ENCODE measurements at places on chromosomes 6 and 20.

DNA sequence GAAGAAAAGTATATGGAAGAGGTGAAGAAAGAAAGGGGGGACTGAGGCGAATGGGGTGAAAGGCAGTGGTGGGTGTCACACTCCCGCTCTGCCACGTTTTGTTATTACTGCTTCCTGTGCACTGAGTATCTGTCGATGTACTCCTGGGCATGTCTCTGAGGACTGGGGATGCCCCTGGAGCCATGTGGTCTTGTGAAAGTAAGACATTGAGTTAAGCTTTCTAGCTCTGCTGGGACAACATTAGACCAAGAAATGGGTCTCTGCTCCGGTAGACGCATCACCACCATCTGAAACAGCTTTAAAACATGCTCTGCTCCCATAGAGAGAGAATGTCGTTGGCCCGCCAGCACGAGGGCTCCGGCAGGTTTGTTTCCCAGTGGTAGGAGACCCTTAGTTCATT, 40.0 kb downstream of the IRF4 start:
- DNase-seq, result no peak

DNA sequence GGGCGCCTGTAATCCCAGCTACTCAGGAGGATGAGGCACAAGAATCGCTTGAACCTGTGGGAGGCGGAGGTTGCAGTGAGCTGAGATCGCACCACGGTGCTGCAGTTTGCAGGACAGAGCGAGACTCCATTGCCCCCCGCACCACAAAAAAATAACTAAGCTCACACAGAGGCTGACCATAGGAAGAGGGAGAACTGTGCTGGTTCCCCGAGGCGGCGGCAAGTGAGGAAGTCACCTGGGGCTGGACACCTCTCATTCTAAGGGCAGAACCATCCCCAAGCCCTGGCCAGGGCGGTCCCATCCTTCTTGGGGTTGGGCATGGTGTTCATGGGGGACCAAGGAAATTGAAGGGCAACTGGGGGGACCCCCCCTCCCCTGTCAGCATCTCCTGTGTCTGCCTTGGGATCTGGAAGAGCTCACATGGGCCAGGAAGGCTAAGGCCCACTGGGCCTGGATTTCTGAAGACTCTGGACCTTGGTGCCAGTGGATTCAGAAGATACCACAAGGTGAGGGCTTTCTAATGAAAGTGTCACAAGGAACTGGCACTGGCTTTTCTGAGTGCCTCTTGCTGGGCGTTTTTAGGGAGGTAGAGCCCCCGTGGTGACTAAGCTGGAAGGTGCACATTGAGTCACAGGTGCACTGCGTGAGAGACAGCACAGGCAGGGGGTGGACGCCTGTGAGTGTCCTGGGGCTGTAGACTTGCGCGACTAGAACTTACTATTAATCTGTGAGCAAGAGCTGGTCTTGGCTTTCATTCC, 11.5 kb downstream of the IRF4 start:
- no peak for DNase-seq

DNA sequence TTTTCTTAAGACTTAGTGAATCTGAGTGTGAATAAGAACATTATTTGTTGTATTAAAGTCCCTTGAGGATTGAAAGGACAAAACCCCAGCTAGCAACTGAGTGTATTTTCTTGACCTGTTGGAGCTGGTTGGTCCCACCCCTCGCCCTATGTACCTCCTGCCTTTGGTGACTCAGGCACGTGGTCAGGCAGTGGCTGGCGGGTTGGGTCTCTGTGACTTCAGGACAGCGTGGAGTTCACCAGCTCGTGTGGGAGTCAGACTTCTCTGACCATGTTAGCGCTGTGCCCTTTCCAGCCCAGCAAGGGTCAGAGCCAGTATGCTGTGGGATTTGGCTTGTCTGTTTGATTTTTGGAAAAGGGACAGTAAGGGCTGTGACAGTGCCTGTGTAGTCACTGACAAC, 93.7 kb downstream of the SSR1 start:
- DNase-seq, result no peak

DNA sequence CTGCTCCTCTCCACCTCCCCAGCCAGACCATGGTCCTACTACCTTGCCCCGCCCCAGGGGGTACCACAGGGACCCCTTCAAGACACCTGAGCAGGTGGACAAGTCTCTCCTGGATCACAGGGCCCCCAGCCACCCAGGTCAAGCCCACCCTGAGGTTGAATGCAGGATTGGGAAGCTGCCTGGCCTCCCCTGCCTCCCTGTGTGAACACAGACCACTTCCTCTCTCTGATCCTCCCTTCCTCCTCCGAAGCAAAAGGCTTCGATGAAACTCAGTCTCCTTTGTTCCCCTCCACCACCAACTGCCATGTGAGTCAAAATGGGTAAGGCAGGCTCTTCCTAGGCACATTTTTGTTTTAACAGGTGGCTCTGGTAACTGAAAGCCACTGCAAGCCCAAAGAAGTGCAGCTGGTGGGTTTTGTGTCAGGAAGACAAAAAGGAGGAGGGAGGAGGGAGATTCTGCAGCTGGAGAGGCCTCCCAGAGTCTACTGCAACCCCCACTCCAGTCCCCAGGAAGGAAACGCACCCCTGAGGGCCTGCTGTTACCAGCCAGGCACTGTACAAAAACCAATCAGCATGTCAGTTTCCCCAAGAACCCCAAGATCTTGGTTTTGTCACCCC, 5.4 kb downstream of the ADA start:
- no peak for DNase-seq

GRCh38 chr20:8330319-8330784, 198.3 kb downstream of the PLCB1 start:
- no peak for DNase-seq

- no peak for DNase-seq
Measured at GRCh38 chr6:74752303-74752702, 453.6 kb downstream of the COL12A1 start.

- DNase-seq, result no peak
Measured at GRCh38 chr6:36350681-36351571, 14.2 kb upstream of the BNIP5 start.

- no peak for DNase-seq
Measured at GRCh38 chr6:106145144-106145543, 59.0 kb downstream of the PRDM1 start.

GRCh38 chr6:5042436-5042835, 38.6 kb upstream of the RPP40 start:
- DNase-seq, result no peak

GRCh38 chr20:19473922-19474286, 261.5 kb downstream of the SLC24A3 start:
- no peak for DNase-seq

GRCh38 chr20:3674447-3674846, 7.4 kb downstream of the ADAM33 start:
- no peak for DNase-seq

DNA sequence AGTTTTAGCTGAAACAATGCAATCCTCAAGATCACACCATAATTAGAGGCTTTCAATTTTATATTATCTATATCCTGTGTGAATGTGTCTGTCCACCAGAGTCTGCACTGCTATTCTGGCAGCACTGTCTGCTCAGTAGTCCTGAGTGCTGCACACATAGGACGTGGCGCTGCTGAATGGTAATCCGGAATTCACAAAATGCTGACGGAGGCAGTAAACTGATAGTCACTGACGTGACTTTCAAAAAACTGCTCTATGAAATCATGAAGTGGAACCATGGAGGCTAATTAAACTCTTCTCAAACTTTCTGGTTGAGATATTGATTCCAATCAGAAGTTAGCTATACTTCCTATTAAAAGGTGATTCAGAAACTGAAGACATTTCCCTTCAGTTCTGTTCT, 190.8 kb upstream of the NOX3 start:
- DNase-seq, result no peak

DNA sequence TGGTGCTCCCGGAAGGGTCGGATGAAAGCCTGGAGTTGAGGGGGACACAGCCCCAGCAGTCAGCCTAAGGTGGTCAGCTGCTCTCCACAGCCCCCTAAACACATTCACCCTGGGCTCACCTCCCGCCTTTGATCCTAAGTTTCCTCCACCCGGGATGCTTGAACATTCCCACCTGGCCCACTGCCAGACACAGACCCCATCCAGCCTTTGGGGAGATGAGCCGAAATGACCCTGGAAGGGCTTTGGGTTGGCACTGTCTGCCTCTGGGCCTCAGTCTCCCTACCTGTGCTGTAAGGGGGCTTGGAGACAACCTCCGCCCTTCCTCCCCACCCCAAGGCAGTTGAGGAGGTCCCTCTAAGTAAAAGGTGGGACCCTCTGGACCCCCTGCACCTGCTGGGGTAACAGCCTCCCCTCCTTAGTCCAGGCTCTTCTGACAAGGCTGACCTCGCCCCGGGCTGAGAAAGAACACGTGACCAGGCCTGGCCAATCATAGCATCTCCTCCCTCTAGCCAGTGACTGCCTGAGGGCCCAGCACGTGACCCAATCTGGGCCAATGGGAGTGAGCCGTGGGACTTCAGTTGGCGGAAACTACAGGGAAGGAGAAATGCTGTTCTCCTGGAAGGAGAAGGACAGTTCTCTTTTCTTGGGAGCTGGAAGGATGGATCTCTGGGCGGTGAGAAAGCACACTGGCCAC, 16.9 kb upstream of the UBE2V1 start:
- DNase-seq, result no peak

GRCh38 chr20:59032713-59033059, 551 bp upstream of the ATP5F1E start:
- no peak for DNase-seq

- no peak for DNase-seq
Measured at GRCh38 chr6:111773501-111774345, 99.5 kb downstream of the FYN start.

DNA sequence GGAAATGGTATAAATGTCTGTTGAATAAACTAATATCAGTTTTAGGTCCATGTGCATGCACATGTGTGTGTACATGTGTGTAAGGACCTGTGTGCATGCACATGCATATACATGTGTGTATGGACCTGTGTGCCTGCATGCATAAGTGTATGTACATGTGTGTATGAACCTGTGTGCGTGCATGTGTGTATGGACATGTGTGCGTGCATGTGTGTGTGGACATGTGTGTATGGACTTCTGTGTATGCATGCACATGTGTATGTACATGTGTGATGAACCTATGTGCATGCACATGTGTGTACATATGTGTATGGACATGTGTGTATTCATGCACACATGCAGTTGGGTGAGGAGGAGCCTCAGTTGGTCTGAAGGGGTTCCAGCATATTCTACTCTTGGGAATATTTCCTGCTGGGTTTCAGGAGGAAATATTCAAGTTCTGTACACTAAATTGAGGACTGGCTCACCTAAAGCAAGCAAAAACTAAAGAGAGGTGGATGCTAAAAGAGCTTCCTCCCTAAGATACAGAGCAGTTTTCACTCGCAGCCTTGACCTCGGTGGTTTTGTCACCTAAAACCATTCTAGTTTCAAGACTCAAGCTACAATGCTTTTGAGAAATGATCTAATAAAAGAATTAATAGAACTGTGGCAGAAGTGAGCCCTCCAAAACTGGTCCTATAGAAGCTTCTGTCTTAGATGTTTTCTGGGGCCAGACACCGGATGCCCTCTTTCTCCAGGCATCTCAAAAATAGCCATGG, 742.8 kb downstream of the MAFB start:
- DNase-seq, result no peak

GRCh38 chr6:122995921-122996793, at the start of gene CLVS2:
Gene CLVS2, plus strand, starts transcription at chr6:122996235. Its CDS starts 1,543 bp downstream, at chr6:122997778.
- DNase-seq, result no peak

DNA sequence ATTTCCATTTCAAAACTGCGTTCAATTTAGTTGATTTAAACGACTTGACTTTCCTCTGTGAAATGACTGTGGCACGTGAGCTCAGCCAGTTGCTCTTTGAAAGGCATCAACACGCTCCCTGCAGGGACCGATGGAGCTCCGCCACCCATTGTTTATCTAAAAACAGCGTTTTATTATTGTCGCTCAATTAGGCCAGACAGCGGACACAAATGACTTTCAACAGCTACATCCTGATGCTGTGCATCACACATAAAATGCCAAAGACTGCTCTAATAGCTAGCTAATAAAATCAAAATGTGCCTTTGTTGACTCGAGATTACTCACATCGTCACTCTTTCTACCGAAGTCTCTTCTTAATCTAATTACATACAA, 332.5 kb downstream of the CD83 start:
- no peak for DNase-seq

- DNase-seq, result no peak
Measured at GRCh38 chr20:40694246-40694645, 5.2 kb upstream of the MAFB start.

DNA sequence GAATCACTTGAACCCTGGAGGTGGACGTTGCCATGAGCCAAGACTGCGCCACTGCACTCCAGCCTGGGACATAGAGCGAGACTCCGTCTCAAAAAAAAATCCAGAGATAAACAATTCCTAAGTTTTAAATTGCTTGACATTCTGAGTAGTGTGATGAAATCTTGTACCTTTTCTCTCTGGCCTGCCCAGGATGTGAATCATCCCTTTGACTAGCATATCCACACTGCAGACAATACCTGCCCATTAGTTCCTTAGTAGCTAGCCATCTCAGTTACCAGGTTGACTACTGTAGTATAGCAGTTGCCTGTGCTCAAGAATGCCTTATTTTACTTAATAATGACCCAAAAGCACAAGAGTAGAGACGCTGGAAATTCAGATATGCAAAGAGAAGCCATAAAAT, 2.8 kb downstream of the ZFP57 start:
- no peak for DNase-seq

DNA sequence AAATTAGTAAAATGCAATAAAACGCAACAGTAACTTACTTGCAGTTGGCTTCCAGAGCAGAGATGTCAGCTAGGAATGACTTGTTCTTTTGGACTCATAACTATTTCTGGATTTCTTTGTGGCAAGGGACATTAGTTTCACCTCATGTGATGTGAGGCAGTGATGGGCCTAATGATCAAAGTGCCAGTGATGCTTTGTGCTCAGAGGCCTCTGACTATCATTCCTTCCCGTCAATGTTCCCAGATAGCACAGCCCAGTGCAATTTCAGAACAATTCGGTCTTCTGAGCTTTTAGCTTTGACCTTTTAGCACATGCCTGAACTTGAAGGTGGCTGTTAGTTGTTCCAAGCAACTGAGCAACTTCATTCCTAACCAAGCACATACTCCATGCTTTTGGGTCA, 596.8 kb downstream of the TFAP2B start:
- no peak for DNase-seq

DNA sequence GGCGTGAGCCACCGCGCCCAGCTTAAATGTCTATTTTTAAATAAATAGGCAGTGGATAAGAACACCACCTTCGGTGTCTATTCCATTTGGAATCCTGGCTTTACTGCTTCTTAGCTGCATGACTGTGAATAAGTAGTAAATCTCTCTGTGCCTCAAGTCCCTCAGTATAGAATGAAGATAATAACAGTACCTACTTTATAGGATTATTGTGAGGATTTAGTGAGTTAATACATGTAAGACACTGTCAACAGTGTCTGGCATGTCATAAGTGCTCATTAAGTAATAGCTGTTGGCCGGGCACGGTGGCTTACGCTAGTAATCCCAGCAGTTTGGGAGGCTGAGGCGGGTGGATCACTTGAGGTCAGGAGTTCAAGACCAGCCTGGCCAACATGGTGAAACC, 10.1 kb downstream of the TPX2 start:
- DNase-seq, result no peak

DNA sequence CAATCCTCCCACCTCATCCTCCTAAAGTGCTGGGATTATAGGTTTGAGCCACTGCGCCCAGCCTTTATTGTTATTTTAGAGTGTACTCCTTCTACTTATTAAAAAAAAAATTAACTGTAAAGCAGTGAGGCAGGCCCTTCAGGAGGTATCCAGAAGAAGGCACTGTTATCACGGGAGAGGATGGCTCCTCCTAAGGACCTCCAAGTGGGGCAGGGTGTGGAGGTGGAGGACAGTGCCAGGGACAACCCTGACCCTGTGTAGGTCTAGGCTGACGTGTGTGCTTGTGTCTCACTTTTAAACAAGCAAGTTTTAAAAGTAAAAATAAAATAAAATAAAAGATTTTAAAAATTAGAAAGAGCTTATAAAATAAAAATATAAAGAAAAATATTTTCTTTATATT, 23.7 kb upstream of the TAF4 start:
- no peak for DNase-seq

Measured in activated CD8-positive, alpha-beta memory T cell treated with anti-CD3 and anti-CD28 coated beads for 1 hour (primary cell).